ELF-1 (cell line): ENCODE measurements at places on chromosomes 2 and 18.

DNA sequence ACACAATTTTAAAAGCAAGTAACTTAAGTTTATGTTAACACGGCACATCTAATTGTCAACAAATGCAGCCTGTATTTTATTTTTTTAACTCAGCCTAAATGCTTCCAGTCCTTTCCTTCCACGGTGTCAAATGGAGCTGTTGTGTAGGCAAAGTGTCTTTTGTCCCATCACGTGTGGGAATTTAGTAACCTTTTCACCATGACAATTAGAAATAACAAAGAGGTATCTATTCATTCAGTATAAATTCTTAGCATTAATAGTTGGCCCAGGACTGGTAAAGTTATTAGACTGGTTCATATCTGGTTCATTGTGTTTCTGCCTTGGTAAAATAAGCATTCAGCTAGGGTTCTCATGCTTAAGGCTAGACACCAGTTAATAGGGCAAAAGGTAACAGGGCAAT, 47.9 kb downstream of the FRZB start:
- DNase-seq = no peak

DNA sequence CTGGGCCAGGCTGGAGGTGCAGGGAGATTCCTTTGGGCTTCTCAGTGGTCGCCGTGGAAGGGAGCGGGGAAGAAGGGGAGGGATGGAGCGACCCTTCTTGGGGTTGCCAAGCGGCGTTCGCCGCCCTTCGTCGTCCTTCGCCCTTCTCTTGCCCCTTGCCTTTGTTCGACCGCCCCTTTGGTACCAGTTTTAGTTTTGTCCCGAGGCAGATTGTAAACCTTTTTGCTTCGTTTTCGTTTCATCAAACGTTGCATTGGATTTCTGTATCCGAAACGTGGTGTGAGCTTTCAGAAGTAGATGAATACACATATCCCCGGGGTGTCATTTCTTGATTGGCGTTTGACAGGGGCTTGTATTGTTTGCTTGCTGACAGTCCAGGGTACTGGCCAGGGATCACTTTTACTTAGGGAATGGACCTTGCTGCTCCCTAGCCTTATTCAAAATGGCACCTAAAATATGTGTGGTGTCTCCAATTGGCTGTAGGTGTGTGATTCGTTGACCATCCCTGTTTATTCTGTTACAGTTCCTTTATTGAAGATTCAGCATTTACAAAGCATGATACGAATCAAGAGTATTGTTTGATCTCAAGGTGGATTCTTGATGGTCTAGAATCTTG, 788 bp downstream of the USP14 start:
- DNase-seq = peak; percentile 52

GRCh38 chr2:3450385-3451010, 68.8 kb downstream of the ADI1 start:
- no peak for DNase-seq

GRCh38 chr2:110940376-110940910, 180.3 kb upstream of the BCL2L11 start:
- DNase-seq = no peak

DNA sequence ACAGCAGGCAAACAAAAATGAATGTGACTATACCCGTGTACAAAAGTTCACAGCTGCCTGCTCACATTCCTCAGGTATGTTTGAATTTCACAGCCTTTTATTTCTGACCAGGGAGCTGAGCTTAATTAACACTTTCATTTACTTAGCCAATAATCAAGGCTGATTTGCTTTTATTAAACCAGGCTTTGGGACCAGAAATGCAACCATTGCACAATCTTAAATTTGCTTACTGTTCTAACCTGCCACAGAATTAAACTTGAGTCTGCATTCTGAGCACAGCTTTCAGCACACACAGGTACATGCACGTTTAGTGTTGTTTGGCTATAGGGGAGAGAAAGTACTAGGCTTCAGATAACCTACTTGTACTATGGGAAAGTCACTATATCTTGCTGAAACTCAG, 372.4 kb upstream of the ATP5MC3 start:
- DNase-seq = no peak

- DNase-seq = no peak
Observed at GRCh38 chr2:118548880-118549488, 298.5 kb downstream of the EN1 start.

DNA sequence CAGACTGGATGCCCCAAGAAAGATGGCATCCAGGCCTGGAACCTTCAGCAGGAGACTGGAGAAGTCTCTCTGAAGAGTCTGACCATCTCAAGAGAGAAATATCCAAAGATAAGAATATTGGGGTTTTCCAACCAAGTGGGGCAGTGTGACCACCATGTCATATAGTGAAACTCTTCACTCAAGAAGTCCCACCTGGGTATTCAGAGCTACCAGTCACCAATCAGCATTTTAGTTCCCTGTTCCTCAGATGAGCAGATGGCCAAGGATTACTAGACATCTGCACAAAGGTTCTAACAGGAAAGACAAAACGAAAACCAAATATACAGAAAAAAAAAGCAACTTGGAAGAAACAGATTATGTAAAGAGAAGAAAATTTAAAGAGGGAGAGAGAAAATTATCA, 38.5 kb upstream of the CXCR4 start:
- no peak for DNase-seq

- no peak for DNase-seq
Observed at GRCh38 chr2:121398853-121399252, 113.9 kb upstream of the TFCP2L1 start.

DNA sequence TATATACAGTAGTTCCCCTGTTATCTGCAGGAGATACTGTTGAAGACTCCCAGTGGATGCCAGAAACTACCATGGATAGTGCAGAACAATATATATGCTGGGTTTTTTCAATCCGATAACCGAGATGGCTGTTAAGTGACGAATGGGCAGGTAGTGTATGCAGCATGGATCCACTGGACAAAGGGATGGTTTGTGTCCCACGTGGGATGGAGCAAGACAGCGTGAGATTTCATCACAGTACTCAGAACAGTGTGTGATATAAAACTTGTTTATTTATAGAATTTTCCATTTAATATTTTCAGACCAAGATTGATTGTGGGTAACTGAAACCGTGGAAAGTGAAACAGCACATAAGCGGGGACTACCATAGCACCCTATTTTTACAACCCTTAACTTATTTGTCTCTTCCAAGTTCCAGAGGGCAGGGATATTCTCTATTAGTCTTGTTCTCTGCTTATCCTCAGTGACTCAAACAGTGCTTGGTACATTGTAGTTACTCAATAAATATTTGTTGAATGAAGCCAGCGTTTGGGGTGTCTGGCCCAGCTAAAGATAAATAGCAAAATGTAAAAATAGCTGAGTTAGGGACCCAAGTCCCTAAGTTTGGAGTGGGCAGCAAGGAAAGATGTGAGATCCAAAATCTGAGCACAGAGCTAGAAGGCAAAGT, 50.0 kb downstream of the RHBDD1 start:
- DNase-seq = no peak

GRCh38 chr18:715626-716025, 3.2 kb upstream of the ENOSF1 start:
- no peak for DNase-seq

GRCh38 chr2:165872101-165872791, 78.2 kb upstream of the GALNT3 start:
- DNase-seq = no peak
